ENCODE measurements at places on chromosomes 12 and 14. TPM values are rescaled to one million over a fixed set of nuclear protein-coding genes. Genes with fewer than 3 reads are reported as not detected.

DNA sequence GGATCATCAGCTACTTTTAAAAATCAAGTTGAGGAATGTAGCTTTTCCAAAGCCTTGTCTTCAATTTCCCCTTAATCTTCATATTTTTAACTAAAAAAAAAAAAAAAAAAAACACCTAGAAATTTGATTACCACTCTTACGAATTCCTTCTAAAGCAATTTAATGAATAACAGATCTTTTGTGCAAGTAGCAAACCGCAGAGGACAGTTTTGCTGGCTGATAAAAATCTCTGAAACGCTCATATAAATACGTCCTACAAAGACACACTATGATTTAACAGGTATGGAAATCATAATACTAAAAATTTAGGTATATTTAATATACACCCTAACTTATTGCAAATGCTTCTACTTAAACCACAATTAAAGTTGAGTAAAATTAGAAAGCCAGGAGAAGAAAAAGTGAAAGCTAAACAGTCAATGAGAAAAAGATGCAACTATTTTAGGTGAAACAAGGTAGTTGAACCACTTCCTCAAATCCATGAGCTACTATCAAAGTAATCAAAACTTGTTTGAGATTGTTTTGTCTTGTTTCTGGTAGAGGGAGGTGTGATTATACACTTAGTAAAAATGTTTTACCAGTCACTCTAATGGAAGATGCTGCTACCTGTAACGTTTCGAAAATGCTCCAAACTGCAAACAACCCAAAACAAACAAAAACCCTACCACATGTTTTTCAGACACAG, 2.2 kb downstream of the PAWR start:
- no peak for DNase-seq

- DNase-seq: no peak
These were observed 64.9 kb upstream of the ZDHHC17 start for GRCh38 chr12:76698966-76699365.

DNA sequence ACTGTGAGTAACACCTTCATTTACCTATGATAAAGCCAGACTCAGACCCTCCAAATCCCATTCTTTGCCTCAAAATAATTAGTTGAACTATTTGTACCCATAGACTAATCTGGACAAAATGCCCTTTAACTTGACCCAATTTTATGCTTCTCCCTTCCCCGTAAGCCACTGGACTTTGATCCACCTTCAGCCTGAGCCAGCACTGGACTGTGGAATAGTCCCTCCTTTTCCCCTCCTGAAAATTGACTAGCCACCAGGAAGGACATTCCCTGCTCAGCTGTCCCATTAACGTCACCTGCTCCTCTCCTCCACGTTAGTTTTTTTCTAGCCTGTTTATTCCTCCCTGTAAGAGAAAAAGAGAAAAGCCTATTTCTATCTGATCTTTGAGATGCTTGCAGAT, 10.3 kb downstream of the MED21 start:
- DNase-seq: no peak

Gene KLRG1
- total RNA-seq: 5.4 TPM

Gene B4GALNT1
- 1.7 TPM for total RNA-seq

Gene IL23A
- total RNA-seq: 48.5 TPM

DNA sequence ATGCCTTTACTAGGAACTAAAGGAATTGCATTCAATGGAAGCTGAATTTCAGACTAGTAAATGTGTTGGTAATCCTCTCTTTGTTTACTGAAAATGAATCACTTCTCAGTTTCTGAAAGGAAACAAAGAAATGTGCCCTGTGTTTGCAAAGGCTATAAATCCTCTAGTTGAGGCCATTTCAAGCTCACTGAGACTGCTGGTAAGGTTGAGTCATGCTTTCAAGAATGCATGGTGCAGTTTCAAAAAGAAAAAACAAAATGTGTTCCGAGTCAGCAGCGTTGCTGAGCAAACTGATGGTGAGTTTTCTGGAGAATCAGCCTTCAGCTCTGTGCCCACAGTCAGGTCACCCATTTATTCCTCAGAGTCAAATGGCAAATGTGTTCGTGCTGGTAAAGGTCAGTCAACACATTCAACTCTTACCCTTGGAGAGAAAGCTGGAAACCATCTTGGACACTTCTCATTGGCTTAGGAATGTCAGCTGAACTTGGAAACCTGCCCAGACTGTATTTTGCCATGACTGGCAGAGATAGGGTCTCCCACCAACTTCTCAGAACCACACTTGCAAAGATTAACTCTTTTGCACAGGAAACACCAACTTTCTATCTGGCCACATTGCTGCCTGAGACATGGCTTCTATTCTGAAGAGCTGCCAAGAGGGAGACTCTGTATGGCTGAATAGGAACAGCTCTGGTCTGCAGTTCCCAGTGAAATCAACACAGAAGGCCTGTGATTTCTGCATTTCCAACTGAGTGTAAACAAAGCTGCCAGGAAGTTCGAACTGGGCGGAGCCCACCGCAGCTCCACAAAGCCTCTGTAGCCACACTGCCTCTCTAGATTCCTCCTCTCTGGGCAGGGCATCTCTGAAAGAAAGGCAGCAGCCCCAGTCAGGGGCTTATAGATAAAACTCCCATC, 484.4 kb downstream of the ATP23 start:
- peak; percentile 44 for DNase-seq

DNA sequence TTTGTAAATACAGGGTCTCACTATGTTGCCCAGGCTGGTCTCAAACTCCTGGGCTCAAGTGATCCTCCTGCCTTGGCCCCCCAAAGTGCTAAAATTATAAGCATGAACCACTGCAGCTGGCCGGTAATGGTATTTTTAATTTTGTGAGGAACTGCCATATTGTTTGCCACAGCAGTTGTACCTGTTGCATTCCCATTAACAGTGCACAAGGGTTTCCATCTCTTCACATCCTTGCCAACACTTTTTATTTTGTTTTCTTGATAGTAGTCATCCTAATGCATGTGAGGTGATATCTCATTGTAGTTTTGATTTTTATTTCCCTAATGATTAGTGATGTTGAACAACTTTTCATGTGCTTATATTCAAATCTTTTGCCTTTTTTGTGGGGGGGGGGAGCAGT, 13.5 kb downstream of the OR5AU1 start:
- DNase-seq: no peak

DNA sequence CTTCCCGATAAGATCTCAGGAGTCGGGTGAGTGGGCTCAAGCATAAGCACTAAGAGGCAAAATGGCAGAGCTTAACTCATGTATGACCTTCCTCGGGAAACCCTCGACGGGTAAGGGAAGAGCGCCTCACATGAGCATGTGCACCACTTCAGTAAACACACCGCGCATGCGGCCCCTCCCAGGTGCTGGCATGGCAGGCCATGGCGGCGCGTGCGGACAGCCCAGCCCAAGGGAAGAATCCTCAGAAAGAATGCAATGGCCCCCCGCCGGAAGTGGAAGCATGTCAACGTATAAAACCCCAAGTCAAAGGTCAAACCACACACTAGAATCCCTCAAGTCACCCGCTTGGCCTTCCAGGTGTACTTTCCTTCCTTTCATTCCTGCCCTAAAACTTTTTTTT, 6.6 kb upstream of the TNFAIP2 start:
- no peak for DNase-seq

GRCh38 chr12:22467190-22467589, 77.2 kb downstream of the C2CD5 start:
- no peak for DNase-seq

GRCh38 chr12:54658306-54659264, 10.4 kb upstream of the DCD start:
- peak; percentile 64 for DNase-seq

- DNase-seq: no peak
These were observed 21.4 kb upstream of the HECTD1 start for GRCh38 chr14:31229009-31229408.

DNA sequence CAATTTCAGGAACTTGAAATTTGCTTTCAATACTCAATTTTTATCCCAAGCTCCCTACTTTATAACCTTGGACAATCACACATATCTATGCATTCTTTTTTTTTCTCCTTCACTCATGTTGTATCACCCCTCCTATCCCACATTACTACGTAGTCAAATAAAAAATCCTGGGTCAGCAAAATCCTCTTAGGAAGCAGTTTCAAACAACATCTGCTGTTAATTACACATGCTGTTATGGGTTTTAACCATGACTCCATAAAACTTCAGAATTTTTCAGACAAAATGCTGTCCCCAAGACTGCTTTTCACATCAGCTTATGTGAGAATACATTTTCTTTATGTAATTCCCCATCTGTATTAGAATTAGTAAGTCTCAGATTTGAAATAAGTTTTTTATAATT, 61.7 kb downstream of the LRFN5 start:
- DNase-seq: no peak

GRCh38 chr12:123027726-123028445, 47.4 kb downstream of the ARL6IP4 start:
- no peak for DNase-seq

- no peak for DNase-seq
These were observed 31.3 kb downstream of the GABARAPL1 start for GRCh38 chr12:10243818-10244520.

Gene TMEM179
- not detected for total RNA-seq

DNA sequence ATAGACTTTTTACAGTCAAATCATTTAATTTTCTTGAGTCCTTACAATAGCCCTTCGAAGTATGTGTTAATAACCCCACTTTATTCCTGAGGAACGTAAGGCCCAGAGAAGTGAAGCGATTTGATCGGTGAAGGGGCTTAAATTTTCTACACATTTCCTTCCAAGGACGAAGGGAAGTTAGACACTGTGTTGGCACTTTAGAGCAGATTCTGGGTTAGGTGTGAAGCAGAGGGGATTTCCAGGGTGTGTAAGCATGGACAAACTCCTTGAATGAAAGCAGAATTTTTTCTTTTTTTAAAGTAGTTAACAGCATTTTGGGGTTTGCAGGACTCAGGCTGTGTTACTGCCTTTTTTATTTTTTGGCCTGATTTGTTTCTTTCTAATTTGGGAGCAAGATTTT, 38.9 kb downstream of the PRORP start:
- DNase-seq: peak; percentile 38

DNA sequence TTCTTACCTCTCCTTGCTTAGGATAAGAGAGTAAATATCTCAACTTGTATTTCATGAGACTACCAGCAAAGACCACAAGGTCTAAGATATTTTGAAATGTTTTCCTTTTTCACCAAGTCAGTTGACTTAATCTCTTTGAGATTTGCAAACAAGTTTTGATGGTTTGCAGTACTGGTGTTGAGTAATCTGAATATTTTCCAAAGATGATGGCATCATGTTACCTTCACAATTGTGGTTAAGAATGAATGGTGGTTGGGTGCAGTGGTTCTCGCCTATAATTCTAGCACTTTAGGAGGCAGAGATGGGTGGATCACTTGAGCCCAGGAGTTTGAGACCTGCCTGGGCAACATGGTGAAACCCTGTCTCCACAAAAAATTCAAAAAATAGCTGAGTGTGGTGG, 225.7 kb downstream of the TMTC2 start:
- DNase-seq: no peak

Gene GYS2
- not detected for total RNA-seq

Gene KRT83
- not detected for total RNA-seq

- no peak for DNase-seq
These were observed 170.9 kb downstream of the PPM1H start for GRCh38 chr12:62763861-62764645.

GRCh38 chr12:107180272-107180671, 86.9 kb upstream of the CRY1 start:
- no peak for DNase-seq

Gene RAB3IP
- 34.0 TPM for total RNA-seq

GRCh38 chr14:84533181-84533725, 996.7 kb upstream of the FLRT2 start:
- DNase-seq: no peak

DNA sequence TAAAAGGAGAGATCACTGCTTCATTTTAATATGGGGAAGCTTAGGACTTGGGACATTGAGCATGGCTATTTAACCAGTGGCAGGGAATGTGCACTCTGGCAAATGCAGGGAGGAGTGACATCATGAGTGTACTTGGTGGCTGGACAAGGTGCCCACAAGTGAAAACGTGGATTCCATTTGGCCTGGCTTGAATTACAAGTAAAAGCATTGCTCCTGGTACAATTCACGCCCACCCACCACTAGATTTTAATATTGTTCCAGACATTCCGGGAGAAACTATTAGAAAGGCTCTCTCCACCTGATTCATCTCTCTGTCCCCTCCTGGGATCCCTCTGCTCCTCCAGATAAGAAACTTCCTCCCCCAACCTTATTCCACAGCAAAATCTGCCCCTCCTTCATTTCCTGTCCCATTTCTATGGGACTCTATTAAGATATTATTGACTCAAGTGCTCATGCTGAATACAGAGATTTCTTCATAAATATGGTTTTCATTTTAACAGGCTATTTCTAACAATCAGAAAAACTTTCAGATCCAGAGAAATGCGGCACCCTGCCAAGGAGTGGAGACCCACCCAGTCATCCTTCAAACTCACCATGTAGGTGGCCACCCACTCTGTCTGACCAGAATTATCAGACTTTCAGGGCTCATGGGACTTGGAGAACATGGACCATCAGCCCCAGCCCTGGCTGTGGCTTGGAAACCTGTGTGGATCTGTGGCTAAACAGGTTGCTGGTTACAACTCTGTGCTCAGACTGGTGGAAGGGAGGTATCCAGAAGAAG, 43.2 kb downstream of the SSPN start:
- DNase-seq: no peak

GRCh38 chr12:64699504-64700115, 59.6 kb downstream of the GNS start:
- no peak for DNase-seq

Gene PLEK2
- total RNA-seq: 4.1 TPM

Gene DHRS2
- 2.6 TPM for total RNA-seq

Gene SMCO2
- total RNA-seq: 0.19 TPM

- no peak for DNase-seq
These were observed 46.9 kb downstream of the BEGAIN start for GRCh38 chr14:100540141-100540925.

DNA sequence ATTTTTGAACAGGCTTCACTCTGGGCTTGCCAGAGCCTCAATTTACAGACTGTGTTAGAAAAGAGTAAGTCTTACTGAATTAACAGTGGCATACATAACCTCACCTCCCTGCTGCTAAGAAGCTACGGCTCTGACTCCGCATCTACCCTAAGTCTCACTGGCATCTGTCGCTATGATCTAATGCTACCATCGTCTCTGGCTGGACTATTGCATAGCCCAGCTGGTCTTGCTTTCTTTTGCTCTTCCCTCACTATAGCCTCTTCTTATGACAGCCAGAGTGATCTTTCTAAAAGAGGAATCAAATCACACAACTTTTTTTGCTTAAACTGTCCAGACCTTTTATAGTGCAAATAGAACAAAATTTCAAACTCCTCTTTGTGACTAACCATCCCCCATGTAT, 81.1 kb downstream of the SLC24A4 start:
- no peak for DNase-seq

GRCh38 chr14:79057333-79057732, 887.2 kb downstream of the NRXN3 start:
- no peak for DNase-seq

DNA sequence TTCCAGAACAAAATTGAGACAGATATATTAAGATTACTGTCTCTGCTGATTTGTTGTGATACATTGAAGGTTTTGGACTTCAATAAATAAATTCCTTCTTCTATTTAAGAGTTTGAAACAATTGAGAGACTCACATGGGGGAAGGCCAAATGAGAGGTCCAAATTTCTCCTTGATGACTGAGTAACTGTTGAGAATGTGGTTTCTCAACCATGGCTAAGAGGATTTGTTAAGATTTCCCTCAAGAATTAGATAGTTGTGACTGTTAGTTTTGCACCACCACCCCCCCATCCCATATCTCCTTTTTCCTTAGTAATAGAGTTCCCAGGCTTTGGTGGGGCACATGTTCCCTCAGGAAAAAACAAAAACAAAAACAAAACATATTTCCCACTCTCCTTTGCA, 47.7 kb upstream of the IGF1 start:
- no peak for DNase-seq
